Mesothelial cell of epicardium (in vitro differentiated cells): ENCODE measurements at places on chromosomes 2 and 18. TPM values are rescaled to one million over a fixed set of nuclear protein-coding genes. Genes with fewer than 3 reads are reported as not detected.
A peak's percentile ranks its signal among the peaks of the same experiment; 100 is the strongest.

Gene ZNF2
- total RNA-seq, result 5.9 to 6.2 TPM (median 6.2 TPM) in 3 replicates

Gene UGP2
- 92.6 to 99.1 TPM (median 96.7 TPM) in 3 replicates for total RNA-seq

Gene MAP2
- 5.5 to 7.2 TPM (median 6.9 TPM) in 3 replicates for total RNA-seq

Gene COL4A4
- total RNA-seq, result 0.11 to 0.18 TPM (median 0.11 TPM) in 3 replicates

Gene SERPINB4
- not detected in 3 replicates for total RNA-seq

Gene SPEG
- 95.4 to 97.7 TPM (median 97.7 TPM) in 3 replicates for total RNA-seq

Gene NEU2
- not detected in 3 replicates for total RNA-seq

Gene PROKR1
- 0.09 to 0.14 TPM (median 0.11 TPM) in 3 replicates for total RNA-seq

Gene TLX2
- 0.18 TPM in 1 of 3 replicates, not detected in the others for total RNA-seq

Gene SCN2A
- 1.9 to 2.9 TPM (median 2.5 TPM) in 3 replicates for total RNA-seq

Gene LOXL3
- 20.3 to 26.7 TPM (median 21.9 TPM) in 3 replicates for total RNA-seq

DNA sequence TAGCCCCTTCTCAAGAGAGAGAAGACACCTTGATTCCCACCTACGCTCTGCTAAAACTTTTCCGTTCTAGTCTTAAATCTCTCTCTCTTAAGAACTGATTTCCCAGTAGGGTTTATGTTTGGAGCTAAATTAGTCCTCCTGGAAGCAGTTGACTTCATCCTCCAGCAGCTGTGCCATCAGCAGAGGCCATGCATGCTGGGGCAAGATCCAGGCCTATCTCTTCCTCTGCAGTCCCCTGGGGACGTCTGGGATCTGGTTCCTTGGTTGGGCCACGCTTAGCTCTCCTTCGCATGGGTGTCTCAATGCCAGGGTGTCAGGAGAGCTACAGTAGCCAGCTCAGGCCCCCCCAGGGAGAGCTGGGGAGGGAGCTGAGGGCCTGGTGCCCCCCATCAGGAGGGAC is 49.7 kb downstream of the HPCAL1 start:
- no peak overlapping the region for H3K4me3 ChIP-seq
- no peak for DNase-seq
- no peak overlapping the region for H3K27ac ChIP-seq
- no peaks in the 10 kb centered on the region for H3K4me1 ChIP-seq

GRCh38 chr18:69330385-69331005 is 70.2 kb upstream of the DOK6 start:
- H3K4me1 ChIP-seq, result peaks cover 13% of the 10 kb centered on the region
- H3K36me3 ChIP-seq, result no peaks in the 10 kb centered on the region
- no peak overlapping the region for H3K4me3 ChIP-seq
- H3K27me3 ChIP-seq, result peaks cover 5% of the 10 kb centered on the region

- no peak overlapping the region for H3K4me3 ChIP-seq
- H3K27ac ChIP-seq, result no peak overlapping the region
- peaks cover 11% of the 10 kb centered on the region for H3K4me1 ChIP-seq
- H3K36me3 ChIP-seq, result no peaks in the 10 kb centered on the region
- no peak for DNase-seq
Observed at GRCh38 chr2:51028829-51029228, 3.1 kb downstream of the NRXN1 start.

DNA sequence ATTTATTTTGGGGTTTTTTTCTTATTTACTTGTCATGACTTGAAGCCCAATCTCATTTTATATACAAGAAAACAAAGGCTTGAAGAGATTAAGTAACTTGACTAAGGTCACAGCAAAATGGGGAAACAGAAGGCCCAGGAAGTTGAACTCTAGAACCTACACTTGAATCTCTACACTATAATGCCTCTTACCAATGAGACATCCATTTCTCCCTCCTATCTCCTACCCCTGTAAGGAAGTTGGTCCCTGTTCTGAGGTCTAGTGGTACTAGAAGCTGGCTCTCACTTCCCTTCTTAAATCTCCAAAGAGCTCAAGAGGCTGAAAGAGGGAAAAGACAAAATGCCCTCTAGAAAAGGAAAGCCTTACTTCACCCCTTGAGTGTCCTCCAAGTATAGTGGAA is 25.5 kb upstream of the IHH start:
- no peaks in the 10 kb centered on the region for H3K4me1 ChIP-seq
- peaks cover 24% of the 10 kb centered on the region for H3K27me3 ChIP-seq
- no peak overlapping the region for H3K27ac ChIP-seq

GRCh38 chr2:10303694-10304378 is 1.1 kb downstream of the HPCAL1 start:
- peak; percentile 70 for DNase-seq
- H3K27me3 ChIP-seq, result peaks cover 30% of the 10 kb centered on the region
- peaks cover 27% of the 10 kb centered on the region for H3K4me1 ChIP-seq
- H3K4me3 ChIP-seq, result peak overlapping the region; percentile 86

GRCh38 chr18:30163573-30163972 is 879.0 kb downstream of the DSC3 start:
- no peaks in the 10 kb centered on the region for H3K36me3 ChIP-seq
- no peak overlapping the region for H3K27ac ChIP-seq
- no peak overlapping the region for H3K4me3 ChIP-seq

GRCh38 chr18:36451454-36452251 is 154.1 kb downstream of the FHOD3 start:
- no peak overlapping the region for H3K4me3 ChIP-seq
- no peak for DNase-seq
- H3K27me3 ChIP-seq, result no peaks in the 10 kb centered on the region
- no peak overlapping the region for H3K27ac ChIP-seq
- peaks cover 49% of the 10 kb centered on the region for H3K4me1 ChIP-seq

GRCh38 chr2:1727101-1727771 is 17.1 kb downstream of the PXDN start:
- no peaks in the 10 kb centered on the region for H3K27me3 ChIP-seq
- H3K4me3 ChIP-seq, result no peak overlapping the region
- H3K27ac ChIP-seq, result peak overlapping the region; percentile 47
- DNase-seq, result no peak
- peaks cover 4% of the 10 kb centered on the region for H3K36me3 ChIP-seq

- peaks cover 51% of the 10 kb centered on the region for H3K27me3 ChIP-seq
- H3K4me1 ChIP-seq, result peaks cover 26% of the 10 kb centered on the region
- peak within 1 kb of the TSS; percentile 36 for H3K27ac ChIP-seq
Observed at GRCh38 chr18:11149441-11150270, at the start of gene PIEZO2. TSS of gene PIEZO2 (minus strand) at chr18:11149569. CDS start at chr18:11148588, 981 bp downstream.

- peaks cover 3% of the 10 kb centered on the region for H3K36me3 ChIP-seq
- peaks cover 9% of the 10 kb centered on the region for H3K4me1 ChIP-seq
Observed at GRCh38 chr18:75075016-75075305, 134.0 kb downstream of the PTGR3 start.

- peaks cover 15% of the 10 kb centered on the region for H3K27me3 ChIP-seq
- no peaks in the 10 kb centered on the region for H3K36me3 ChIP-seq
- DNase-seq, result no peak
- H3K4me1 ChIP-seq, result no peaks in the 10 kb centered on the region
- no peak overlapping the region for H3K4me3 ChIP-seq
Observed at GRCh38 chr2:132373391-132374135, 43.0 kb upstream of the GPR39 start.

GRCh38 chr2:86760371-86760770 is 30.3 kb downstream of the CD8A start:
- H3K4me3 ChIP-seq, result no peak overlapping the region
- no peak for DNase-seq
- no peaks in the 10 kb centered on the region for H3K27me3 ChIP-seq

DNA sequence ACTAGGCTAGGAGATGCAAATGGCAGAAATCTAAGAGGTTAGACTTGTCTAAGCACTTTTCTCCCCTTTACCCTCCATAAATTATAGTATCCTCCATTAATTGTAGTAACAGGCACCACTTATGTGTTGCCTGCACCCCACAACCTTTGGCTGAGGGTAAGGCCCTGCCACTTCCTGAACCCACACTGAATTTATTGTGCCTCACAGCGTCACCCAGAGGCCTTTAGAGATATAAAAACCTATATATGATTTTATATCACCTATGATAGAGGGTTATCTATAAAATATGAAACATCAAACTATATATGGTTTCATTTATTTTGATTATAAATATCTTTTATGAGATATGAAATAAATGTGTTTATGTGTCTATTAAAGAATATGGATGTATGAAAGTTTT is 2.6 kb downstream of the UGT1A9 start:
- H3K4me3 ChIP-seq, result no peak overlapping the region
- no peaks in the 10 kb centered on the region for H3K4me1 ChIP-seq
- peaks cover 48% of the 10 kb centered on the region for H3K27me3 ChIP-seq
- H3K36me3 ChIP-seq, result no peaks in the 10 kb centered on the region

DNA sequence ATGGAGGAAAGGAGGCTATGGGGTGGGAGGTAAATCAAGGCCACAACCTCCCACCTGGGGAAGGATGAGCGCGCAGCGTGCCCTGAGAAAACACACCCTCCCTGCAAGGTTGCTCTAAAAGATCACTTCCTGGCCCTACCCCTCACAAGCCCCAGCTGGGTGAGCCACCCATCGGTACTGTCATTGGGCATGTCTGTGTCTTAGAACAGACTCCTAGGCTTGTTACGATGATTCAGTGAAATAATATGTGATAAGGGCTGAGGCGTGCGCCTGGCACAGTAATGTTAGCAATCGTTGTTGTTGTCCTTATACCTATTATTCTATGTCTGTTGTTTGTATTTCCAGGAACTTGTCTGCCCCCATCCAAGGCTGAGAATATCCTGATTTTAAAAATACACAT is 175.1 kb downstream of the ZFP36L2 start:
- no peaks in the 10 kb centered on the region for H3K27me3 ChIP-seq
- H3K27ac ChIP-seq, result peak overlapping the region; percentile 41
- H3K4me3 ChIP-seq, result no peak overlapping the region
- no peaks in the 10 kb centered on the region for H3K36me3 ChIP-seq
- no peak for DNase-seq

GRCh38 chr2:221551864-221552263 is 20.2 kb downstream of the EPHA4 start:
- H3K36me3 ChIP-seq, result peaks cover 1% of the 10 kb centered on the region
- H3K4me1 ChIP-seq, result peaks cover 31% of the 10 kb centered on the region
- H3K27ac ChIP-seq, result no peak overlapping the region
- H3K4me3 ChIP-seq, result no peak overlapping the region
- DNase-seq, result no peak
- no peaks in the 10 kb centered on the region for H3K27me3 ChIP-seq

DNA sequence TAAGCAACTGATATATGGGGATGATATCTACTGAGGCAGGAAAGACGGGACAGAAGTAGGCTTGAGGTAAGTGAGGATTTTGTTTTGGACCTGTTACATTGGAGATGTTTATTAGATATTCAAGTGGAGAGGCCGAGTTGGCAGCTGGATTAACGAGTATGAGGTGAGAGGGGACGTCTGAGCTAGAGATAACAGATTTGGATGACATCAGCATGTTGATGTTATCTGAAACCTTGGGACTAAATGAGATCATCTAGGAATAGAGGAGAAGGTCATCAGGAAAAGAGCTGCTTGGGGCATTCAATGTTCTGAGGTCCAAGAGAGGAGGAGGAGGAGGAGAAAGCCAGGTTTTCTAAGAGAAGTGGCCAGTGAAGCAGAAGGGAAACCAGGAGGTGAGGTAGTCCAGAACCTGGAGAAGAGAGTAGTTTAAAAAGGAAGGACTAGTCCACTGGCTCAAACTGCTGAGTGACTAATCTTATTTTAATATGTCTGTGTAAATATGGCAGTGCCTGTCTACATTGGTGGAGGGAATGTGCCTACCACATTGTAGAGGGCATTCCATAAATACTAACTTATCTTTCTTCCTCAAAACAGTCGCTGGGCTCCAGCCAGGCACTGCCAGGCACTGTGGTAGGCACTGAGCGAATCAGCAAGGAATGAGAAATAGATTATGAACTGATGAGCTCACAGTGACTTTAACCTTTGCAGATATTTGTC is 488.3 kb downstream of the DLGAP1 start:
- H3K36me3 ChIP-seq, result no peaks in the 10 kb centered on the region
- DNase-seq, result no peak
- H3K4me1 ChIP-seq, result peaks cover 21% of the 10 kb centered on the region
- H3K27me3 ChIP-seq, result no peaks in the 10 kb centered on the region
- no peak overlapping the region for H3K4me3 ChIP-seq
- peak overlapping the region; percentile 71 for H3K27ac ChIP-seq

GRCh38 chr2:85981579-85982247 is 92.9 kb upstream of the ST3GAL5 start:
- H3K36me3 ChIP-seq, result no peaks in the 10 kb centered on the region
- no peak overlapping the region for H3K27ac ChIP-seq
- no peaks in the 10 kb centered on the region for H3K4me1 ChIP-seq
- no peak overlapping the region for H3K4me3 ChIP-seq
- no peak for DNase-seq

DNA sequence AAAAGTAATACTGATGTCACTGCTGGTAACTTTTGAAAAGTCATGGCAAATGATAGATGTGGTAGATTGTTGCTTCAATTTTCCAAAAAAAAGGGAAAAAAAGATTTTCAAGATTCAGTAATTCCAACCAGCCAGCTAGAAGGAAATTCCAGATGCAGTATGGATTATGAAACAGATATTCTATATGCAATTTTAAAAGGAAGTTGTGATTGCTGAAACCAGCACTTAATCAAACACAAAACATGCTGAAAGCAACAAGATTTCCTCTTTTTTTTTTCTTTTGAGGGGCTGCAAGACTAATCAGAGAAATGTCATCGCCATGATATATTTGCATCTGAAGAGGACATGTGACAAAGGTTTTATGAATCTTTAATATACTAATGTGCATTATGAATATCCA is 5.1 kb upstream of the HNMT start:
- DNase-seq, result no peak
- H3K4me1 ChIP-seq, result peaks cover 10% of the 10 kb centered on the region
- no peak overlapping the region for H3K27ac ChIP-seq
- no peaks in the 10 kb centered on the region for H3K27me3 ChIP-seq
- H3K36me3 ChIP-seq, result no peaks in the 10 kb centered on the region

DNA sequence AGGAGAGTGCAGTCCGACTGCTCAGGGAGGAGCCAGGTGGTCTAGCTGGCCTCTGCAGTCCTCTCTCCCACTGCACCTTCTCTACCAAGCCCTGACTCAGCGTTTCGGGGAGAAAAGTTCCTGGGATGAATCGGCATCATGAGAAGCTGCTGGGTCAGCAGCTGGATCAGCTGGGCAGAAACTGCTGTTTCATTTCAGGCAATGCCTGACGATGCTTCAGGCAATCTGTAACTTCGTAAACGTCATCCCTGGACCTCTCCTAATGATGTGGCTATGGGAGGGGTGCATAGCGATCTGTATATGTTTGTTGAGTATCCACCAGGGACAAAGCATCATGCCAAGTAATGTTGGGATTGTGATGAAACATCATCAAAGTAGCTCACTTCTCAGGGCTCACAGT is 20.7 kb downstream of the LIPG start:
- no peaks in the 10 kb centered on the region for H3K27me3 ChIP-seq
- DNase-seq, result no peak
- H3K4me1 ChIP-seq, result no peaks in the 10 kb centered on the region
- no peak overlapping the region for H3K4me3 ChIP-seq

DNA sequence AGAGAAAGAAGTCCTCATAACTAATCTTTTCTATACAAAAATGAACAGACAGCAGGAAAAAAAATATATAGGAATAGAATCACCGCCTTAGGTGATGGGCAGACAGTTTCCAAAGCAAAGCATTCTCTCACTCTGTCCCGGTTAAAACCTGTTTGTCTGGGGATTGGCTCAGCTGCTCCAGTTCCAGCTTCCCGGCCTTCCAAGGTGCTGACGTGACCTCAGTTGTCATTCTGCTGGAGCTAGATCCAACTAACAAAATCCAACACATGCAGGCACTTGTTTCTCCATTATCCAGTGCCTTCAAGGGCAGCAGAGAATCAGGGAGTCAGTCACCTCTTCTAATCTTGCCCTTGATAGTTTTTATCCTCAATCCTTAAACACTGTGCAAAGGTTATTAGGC is 52.8 kb downstream of the IKZF2 start:
- no peaks in the 10 kb centered on the region for H3K27me3 ChIP-seq
- peaks cover 13% of the 10 kb centered on the region for H3K4me1 ChIP-seq
- DNase-seq, result no peak
- no peaks in the 10 kb centered on the region for H3K36me3 ChIP-seq
- H3K4me3 ChIP-seq, result no peak overlapping the region

- no peaks in the 10 kb centered on the region for H3K36me3 ChIP-seq
- no peak for DNase-seq
- no peak overlapping the region for H3K27ac ChIP-seq
Observed at GRCh38 chr18:8003878-8004675, 437.0 kb downstream of the PTPRM start.

GRCh38 chr2:14422426-14422825 is 210.1 kb upstream of the LRATD1 start:
- DNase-seq, result no peak
- peaks cover 2% of the 10 kb centered on the region for H3K27me3 ChIP-seq
- no peaks in the 10 kb centered on the region for H3K4me1 ChIP-seq
- no peak overlapping the region for H3K4me3 ChIP-seq
